ENCODE measurements at places on chromosomes 2 and 18.

DNA sequence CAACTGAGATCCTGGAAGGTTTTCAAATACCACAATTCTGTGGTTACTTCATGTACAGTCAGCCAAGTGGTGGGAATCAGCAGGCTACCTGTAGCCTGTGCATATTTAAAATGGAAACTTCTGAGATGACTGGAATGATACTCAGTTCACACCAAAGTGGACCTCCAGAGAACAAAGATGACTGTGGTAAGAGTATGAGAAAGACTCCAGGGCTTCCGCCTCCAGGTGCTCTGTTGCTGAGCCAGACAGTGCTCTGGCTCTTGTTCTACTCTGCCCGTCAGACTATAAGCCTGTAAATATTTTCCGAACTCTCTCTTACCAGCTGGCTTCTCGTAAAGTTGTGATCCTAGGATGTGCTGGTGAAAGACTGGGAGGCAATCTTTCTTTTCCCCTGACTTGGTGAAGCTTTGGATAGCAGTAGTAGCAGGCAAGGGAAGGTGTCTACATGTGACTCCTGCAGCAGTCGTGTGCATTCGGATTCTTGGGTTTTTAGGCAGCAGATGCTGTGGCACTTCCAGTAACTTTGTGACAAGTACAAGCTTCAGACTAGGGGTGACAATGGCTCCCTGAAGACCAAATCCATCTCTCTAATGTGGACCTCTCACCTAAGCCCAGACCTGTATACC is 23.1 kb downstream of the ST3GAL5 start:
- no peak for DNase-seq

DNA sequence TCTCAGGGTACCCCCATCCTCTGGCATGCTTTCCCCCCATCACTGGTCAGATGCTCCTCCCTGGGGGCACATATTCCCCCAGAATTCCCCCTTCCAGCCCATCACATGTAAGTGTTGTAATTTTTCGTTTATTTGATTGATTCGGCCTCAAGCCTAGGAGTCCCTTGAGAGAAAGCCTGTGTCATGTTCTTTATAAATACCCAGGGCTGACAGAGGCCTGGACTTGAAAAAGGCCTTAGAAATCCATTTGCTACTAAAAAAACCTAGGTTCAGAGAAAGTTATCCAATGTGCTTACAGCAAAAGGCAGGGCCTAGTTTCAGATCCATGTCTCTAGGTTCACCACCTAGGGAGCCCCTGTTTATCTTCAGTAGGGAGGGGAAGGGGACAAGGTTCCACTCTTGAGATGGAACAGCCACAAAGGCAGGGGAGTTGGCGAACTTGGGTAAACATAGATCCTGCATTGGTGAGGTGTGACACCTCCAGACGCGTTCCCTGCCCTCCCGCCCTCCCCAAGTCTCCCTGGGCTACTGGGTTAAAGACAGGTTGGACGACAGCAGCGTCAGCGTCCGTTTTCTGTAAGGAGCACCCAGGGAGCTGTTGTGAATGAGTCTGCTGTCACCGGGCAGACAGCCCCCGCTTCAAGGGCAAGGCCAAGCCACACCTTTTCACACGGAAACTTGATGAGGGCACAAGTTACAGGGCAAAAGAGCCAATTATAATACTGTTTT is 147.8 kb downstream of the EN1 start:
- no peak for DNase-seq

DNA sequence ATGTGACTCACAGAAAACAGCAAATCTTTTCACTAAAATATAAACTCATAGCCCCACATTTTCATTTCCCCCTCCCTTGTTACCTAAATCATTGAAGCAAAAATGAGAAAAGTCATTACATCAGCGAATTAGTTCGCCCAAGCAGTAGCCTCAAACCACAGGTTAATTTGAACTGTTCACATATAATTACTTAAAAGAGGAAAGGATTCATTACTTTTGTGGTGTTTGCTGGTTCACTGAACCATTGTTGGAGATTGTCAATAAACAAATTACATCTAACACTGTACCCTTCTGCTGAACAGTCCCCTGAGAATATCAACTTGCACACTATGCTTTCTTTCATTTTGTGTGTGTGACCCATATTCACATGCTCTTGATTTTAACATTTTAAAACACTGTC is 238.7 kb downstream of the ERBB4 start:
- peak; percentile 77 for DNase-seq

- no peak for DNase-seq
Measured at GRCh38 chr18:27854631-27855030, 322.3 kb downstream of the CDH2 start.

DNA sequence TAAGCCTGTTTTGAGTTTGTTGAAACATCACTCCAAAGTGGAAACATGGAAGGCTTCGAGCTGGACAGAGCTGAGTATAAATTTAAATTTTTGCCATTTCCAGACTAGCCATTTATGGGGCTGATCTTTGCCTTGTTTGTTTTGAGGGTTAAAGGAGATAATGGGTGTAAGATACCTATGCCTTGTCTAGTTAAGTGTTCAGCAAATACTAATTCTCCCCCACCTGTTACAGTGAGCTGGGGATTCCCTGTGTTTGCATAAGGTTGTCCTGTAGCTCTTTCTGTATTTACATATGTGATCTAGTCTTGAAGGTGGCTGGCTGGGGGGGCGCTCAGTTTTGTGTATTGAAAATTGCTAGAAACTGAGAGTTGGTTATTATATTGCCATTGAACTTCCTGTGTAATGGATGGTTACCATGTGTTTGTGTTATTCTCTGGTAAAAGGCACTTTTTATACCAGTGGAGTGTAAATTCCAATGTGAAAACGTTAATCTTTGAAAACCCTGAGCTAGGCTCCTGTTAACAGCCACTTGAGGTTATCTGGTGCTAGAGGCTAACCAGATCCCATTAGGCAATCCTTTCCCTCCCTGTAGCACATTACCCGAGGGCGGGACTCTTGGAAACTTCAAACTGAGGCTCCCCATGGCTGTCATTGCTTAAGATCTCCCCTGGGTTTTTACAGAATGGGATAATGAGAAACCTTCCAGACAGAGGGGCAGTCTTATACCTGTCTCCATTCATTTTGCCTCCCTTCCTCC is 26.7 kb downstream of the TANC1 start:
- no peak for DNase-seq

- DNase-seq: no peak
Measured at GRCh38 chr18:519019-519879, 18.7 kb upstream of the COLEC12 start.

GRCh38 chr18:26544451-26544850 is 3.9 kb downstream of the KCTD1 start:
- no peak for DNase-seq

DNA sequence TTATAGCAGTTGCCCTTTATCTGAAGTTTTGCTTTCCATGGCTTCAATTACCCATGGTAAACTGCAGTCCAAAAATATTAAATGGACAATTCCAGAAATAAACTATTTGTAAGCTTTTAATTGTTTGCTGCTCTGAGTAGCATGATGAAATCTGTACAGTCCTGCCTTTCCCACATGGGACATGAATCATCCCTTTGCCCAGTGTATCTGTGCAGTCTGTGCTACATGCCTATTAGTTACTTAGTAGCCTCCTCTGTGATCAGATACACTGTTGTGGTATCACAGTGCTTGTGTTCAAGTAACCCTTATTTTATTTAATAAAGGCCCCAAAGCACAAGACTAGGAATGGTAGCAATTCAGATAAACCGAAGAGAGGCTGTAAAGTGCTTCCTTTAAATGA is 810.6 kb upstream of the PIK3C3 start:
- no peak for DNase-seq

- DNase-seq: no peak
Measured at GRCh38 chr2:62305421-62306176, 109.7 kb downstream of the B3GNT2 start.

- peak; percentile 2 for DNase-seq
Measured at GRCh38 chr2:233974530-233975071, 57.4 kb downstream of the TRPM8 start.

- DNase-seq: no peak
Measured at GRCh38 chr2:186543561-186544131, 46.2 kb upstream of the ITGAV start.

DNA sequence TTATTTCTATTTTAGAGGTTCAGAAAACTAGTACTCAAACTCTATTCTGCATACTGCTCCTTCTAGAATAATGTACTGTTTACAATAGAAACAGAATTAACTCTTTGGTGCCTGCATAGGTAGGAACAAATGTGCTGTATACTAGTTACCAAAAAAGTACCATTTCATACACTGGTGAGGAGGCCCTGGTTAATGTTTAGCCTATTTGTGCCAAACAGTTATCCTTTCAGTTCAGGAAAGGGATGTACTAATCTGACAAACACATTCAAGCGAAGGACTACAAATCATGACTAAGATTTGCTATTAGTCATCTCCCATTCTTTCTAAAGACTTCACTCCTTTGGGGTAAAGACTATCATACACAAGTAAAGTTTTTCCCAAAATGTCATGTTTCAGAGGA is 47.4 kb downstream of the EXOC6B start:
- DNase-seq: no peak

GRCh38 chr18:32296851-32297250 is 107.0 kb downstream of the MEP1B start:
- DNase-seq: no peak

- no peak for DNase-seq
Measured at GRCh38 chr2:202769201-202769600, 102.4 kb downstream of the ICA1L start.

DNA sequence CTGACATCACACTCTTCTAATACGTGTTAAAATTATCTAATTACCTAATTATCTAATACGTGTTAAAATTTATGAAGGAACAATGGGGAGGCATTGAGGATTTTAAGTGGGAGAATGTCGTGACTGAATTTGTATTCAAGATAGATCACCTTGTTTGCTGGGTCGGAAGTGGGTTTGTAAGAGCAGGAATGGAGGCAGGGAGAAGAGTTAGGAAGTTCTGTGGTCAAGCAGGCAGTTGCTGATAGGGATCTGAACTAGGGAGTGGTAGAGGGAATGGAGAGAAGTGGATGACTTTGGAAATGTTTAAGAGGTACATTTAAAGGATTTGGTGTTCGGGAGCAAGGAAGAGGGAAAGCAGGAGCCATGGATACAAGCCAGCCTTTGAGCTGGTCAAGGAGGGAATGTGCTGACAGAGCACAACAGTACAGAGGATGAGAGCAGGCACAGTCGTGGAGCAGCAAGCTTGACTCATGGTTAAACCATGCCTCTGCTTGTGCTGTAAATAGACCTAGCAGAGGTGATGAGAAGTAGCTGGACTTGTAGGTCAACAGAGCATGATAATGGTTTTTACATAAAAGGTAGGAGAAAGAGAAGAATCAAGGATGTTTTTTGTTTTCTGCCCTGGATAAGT is 16.2 kb downstream of the IL18RAP start:
- DNase-seq: no peak

DNA sequence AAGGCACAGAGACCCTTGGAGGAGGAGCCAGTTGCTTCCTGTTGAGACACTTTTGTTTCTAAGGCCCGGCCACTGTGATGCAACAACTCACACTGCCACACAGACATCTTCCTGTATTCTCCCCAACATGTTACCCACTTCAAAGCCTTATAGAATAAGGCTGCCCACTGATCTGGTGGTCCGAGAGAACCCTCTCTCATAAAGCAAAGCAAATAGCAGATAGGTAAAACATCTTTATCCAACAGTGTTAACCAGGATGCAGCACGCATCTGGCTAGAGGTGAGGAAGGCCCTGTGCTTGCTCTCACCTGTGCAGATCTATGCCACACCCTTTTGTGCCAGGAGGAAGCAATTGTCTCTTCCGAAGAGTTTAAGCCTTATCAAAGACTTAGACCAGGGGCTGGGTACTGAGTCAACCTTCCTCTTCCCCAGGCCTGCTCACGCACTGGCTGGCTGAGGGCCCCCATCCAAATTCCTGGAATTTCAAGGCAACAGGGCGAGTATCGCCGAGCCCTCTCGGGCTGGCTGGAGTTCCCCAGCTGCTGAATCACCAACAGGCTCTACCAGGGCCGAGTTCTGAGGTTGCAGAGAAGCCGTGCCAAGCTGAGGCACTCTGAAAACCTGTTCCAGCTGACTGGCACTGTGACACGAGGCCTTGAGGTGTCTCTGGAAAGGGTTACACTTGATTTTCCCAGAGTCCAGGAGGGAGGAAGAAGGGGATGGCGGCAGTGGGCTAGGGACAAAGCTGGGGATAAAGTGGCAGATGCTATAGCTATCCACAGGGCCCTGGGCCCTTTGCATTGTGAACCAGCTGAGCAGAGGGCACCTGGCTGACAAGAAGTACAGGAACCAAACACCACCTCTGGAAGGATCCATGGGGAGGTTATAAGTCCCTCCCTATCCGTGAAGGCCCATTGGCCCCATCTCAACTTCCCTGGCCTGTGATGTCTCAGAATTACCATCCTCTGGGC is 29.3 kb downstream of the TGFA start:
- DNase-seq: no peak

- no peak for DNase-seq
Measured at GRCh38 chr2:39027421-39027820, 93.4 kb downstream of the SOS1 start.

DNA sequence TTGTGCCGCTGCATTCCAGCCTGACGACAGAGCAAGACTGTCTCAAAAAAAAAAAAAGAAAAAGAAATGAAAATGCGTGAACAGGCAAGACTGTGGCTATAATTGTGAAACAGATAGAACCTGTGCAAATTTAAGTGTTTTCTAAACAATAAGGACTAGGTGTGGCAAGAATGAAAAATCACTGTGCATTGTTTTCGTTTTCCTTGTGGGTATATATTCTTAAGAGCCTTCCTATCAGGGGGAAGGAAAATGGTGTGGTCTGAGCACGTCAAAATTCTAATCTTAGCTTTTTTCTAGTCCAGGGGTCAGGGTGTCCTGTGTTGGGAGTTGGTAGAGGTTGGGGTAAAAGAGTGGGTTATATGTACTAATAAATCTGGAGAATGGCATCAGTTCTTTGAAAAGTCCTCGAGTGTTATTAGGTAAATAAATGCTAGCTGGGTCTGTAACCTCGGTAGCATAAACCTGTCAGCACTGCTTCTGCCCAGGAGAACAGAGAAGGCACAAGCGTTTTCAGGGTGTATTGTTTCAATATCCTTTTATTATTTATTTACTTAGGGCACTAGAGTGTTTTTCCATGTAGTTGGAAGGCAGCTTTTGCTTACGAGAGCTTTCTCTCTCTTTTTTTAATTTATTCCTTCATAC is 11.6 kb downstream of the ATP6V1C2 start:
- no peak for DNase-seq

DNA sequence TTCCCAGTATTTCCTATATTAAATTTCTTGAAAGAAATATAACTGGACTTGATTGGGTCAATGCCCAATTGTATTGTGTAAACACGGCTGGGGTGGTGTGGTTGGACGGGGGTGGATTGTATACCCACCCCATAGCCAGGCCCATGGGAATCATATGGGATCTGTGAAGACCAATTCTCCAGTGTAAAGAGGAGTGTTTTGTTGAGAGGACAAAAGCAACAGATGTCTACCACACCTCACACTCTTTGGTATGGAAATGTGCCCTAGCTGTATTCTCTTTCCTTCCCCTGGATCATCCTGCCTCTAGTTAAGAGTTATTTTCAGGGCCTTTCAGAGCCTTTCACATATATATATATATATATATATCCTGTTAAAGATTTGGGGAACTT is 57.5 kb upstream of the TGIF1 start:
- DNase-seq: no peak
